H4 (cell line): ENCODE measurements at places on chromosomes 1 and 21. TPM values are rescaled to one million over a fixed set of nuclear protein-coding genes. Genes with fewer than 3 reads are reported as not detected.

- no peak for DNase-seq
These were observed 75.0 kb downstream of the PBX1 start for GRCh38 chr1:164633997-164634396.

Gene S100A16
- 25.1 and 35.9 TPM in 2 replicates for total RNA-seq

Gene CFAP74
- not detected in 2 replicates for total RNA-seq

DNA sequence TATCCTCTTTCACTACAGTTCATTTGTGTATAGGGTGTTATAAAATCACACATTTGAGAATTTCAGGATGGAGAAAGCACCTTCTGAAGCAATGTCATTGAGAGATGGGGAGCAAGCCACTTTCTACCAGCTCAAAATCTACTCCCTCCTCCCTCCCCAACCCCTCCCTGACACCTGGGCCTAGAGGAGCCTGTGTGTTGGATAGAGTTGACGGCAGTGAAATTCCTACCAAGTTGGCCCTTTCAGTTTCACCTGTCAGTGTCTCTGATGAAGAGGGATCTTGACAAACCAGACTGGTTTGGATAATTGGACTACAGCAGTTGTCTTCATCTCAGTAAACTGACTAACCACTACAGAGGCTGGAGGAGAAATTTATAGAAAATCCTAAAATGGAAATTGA, 125.0 kb upstream of the HOOK1 start:
- no peak for DNase-seq

Gene VCAM1
- 38.4 and 54.9 TPM in 2 replicates for total RNA-seq

- no peak for DNase-seq
These were observed 9.4 kb downstream of the DONSON start for GRCh38 chr21:33578959-33579542.

Gene SLAMF7
- 1.8 and 2.5 TPM in 2 replicates for total RNA-seq

Gene ZBTB17
- 17.5 and 30.5 TPM in 2 replicates for total RNA-seq

DNA sequence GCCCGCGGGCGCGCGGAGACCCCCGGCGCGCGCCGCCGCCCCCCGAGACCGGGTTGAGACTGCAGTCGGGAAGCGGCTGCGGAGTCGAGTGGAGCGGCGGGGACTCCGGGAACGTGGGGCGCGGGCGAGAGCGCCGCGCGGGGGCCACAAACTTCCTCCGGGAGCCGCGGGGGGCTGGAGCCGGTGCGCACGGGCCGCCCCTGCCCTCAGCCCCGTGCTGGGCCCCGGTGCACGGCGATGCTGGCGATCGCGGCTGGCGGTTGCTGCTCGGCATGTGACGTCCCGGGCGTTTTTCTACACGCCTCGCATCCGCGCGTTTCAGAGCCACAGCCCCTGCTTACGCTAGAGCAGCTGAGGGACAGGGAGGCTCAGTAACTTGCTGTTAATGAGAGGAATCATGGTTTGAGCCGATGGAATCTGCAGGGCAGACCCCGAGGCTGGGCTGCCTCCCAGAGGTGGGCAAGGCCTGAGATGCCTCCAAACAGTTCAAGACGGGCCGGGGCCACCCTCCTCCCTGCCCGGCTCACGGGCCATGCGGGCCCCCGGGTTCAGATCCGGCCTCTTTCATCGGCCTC, 520 bp downstream of the TMEM201 start:
- no peak for DNase-seq

- no peak for DNase-seq
These were observed 14.8 kb upstream of the BTG2 start for GRCh38 chr1:203290261-203291089.

Gene CACNA1S
- total RNA-seq = not detected in 2 replicates

DNA sequence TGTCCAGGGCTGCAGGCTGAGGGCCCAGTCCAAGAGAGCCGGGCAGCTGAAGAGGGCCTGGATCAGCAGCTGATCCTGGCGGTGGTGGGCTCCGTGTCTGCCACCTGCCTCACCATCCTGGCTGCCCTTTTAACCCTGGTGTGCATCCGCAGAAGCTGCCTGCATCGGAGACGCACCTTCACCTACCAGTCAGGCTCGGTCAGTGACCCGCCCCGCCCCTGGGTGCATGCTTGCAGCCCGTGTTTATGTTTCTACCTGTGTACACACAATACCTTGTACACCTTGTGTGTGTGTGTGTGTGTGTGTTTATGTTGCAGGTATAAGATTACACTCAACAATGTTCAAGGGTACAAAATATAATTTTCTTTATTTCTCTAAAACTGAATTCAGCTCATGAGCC, 13.0 kb downstream of the TIE1 start:
- no peak for DNase-seq

Gene CLCA4
- total RNA-seq = not detected in 2 replicates

GRCh38 chr21:28632755-28633408, 359.8 kb downstream of the LTN1 start:
- DNase-seq = no peak

- peak; percentile 85 for DNase-seq
These were observed 4.1 kb downstream of the PYCR2 start for GRCh38 chr1:225919906-225920305.

- DNase-seq = no peak
These were observed 145.0 kb downstream of the DHRS3 start for GRCh38 chr1:12472798-12473551.

DNA sequence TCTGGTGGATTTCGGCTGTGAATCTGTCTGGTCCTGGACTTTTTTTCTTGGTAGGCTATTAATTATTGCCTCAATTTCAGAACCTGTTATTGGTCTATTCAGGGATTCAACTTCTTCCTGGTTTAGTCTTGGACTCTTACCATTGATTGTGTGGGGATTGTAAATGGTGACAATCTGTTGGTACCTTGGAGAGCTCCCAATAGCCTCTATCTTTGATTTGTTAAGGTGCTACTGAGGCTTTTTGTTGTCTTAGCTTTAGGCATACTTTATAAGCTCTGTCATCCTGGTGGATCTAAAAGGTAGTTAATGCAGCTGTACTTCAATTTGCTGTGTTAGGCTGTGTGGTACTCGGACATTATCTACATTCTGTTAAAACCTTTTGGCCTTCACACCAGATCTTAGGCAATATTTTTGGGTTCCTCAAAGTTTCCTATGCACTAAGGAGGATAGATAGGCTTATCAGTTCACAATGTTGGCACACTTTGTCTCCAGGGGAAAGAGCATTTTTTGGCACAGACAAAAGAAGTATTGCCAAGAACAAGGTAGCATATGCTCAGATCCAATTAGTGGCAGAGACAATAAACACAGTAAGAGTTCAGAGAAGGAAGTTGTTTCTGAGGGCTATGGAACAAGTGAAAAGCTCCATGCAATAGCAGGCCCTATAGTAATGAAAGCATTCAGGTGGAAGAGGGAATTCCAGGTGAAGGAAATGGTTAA, 230.4 kb downstream of the PDE4B start:
- no peak for DNase-seq

DNA sequence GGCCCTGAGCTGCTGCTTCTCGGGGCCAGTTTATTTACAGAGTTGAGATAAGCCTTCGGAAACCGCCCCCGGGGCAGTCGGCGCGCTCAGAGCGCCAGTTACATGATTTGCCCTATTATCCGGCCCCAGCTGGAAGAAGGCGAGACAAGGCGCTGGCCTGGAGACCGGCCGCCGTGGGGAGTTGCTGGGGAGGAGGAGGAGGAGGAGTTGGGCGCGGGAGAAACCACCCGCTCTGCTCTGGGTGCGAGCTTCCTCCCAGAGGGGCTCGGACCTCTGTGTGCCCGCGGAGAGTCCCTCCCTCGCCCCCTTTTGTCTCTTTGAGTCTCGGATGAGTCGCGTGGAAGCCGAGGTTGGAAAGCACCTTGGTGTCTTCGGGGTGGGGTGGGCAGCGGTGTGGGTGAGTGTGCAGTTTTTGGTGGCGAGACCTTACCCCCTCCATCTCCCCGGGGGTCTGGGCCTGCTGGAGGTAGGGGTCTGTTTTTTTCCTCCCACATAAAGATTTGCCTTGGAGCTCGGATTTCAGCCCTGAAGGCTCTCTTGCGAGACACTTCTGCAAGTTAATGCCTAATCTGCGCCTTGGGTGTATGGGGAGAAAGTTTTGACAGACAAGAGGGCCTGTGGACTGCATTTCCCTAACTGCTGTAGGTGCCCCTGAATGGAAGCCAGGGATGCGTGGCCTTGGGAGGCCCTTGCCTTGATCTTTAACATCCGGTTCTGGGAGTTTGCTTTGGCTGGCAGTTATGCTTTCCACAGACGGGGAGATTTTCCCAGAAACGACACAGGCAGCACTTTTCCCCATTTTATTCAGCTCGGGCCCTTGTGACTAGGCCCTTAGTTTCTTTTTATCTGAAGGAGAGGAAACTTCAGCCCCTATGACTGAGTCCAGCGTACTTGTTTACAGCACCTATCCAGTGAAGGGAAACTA, 80.0 kb downstream of the NDUFS5 start:
- no peak for DNase-seq

Gene C1orf53
- total RNA-seq = 3.3 and 8.6 TPM in 2 replicates

GRCh38 chr1:86795316-86795715, 90.9 kb downstream of the SH3GLB1 start:
- DNase-seq = no peak

Gene BECN2
- total RNA-seq = not detected in 2 replicates

- DNase-seq = no peak
These were observed 14.7 kb upstream of the IL24 start for GRCh38 chr1:206882555-206882954.

Gene RNU1-3
- not detected in 2 replicates for total RNA-seq

Gene CCDC181
- 1.1 and 1.7 TPM in 2 replicates for total RNA-seq

GRCh38 chr1:3065797-3066196, 3.2 kb upstream of the PRDM16 start:
- no peak for DNase-seq

Gene SERPINC1
- not detected in 2 replicates for total RNA-seq

- peak; percentile 68 for DNase-seq
These were observed 125.1 kb upstream of the IPO9 start for GRCh38 chr1:201703621-201704438.

- DNase-seq = no peak
These were observed 121.0 kb upstream of the IRF2BP2 start for GRCh38 chr1:234730770-234731568.

DNA sequence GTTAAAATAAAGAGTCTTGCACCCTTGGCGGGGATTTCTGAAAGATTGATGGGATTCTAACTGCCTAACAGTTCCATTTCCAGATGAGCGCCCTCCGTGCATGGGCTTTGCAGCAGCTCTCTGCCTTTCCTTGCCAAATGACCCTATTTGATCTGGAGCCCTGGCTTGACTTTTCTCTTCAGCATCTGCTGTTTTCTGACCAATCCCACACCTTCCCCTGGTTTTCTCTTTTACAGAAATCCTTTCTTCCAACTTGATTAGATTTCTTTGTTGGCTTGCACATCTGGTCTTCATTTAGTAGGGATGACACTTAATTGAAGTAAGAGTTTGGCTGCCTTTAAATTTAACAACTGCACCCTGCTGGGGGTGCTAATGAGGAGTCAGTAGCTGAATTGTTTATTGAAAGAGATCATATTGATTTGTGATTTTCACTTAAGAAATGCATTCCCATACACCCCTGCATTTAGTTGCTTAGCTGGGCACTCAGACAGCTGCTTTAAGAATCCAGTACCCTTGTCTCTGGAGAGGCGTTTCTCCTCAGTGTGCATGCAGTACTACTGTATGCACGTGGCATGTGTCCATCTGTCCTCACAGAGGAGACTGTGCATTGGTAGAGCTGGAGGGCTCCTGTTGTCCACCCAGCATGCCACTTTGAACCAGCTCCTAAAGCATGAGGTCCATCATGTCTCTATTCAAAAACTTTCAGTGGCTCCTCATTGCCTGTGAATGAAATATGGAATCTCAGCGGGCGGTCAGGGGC, 99.7 kb downstream of the NOS1AP start:
- DNase-seq = no peak

- peak; percentile 46 for DNase-seq
These were observed 28.5 kb upstream of the CASZ1 start for GRCh38 chr1:10824821-10825540.

DNA sequence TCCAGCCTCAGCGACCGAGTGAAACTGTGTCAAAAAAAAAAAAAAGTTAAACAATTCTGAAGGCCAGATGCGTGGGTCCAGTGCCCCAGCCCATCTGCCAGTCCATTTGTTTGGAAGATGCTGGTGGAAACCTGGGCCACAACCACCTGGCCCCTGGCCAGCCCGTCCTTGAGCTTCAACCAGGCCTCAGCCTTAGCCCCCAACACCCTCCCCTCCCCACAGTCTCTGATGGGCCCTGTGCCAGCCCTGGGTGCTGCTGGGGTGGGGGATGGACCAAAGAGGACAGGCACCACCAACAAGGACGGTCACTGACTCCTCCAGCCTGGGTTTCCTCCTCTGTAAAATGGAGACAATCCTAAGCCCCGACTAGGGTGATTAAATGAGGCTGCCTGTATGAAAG, 19.6 kb upstream of the PLEKHG5 start:
- no peak for DNase-seq

- DNase-seq = no peak
These were observed 49.9 kb downstream of the WNT9A start for GRCh38 chr1:227897704-227898438.

DNA sequence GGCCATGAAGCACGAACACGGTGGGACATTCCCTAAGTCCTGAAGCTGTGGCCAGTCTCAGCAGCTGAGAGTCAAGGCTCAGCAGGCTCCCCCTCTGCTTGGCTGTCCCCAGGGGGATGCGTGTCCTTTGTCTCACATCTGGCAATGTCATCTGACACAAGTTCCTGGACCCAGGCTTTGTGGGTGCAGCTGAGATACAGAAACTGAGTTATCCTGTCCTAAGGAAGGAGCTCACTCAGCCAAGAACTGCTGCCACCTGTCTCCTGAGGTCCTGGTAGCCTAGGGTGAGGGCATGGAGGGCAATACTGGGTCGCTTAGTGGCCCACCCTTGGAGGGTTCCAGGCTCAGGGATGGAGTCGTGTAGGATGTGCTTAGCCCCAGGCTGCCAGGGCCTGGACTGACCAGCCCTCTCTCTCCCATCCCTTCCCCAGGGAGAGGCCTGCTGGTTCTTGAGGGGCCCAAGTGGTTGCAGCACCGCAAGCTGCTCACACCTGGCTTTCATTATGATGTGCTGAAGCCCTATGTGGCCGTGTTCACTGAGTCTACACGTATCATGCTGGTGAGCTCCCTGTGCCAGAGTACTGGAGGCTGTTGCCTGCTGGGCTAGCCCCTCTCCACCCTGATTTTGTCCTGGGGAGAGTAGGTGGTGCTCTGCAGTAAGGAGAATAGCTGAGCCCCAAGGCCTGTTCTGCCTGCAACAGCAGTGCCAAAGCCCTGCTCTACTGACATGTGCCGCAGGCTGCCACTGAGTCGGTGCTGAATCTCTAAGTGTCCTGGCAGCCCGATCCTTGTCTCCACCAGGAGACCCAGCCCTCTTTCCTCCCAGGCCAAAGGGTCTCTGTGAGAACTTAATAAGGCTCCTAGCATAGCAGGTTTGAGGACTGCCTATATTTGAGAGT, 13.5 kb downstream of the CYP4B1 start:
- DNase-seq = no peak

GRCh38 chr1:246151796-246152434, 355.2 kb downstream of the SMYD3 start:
- no peak for DNase-seq

Gene PRRC2C
- total RNA-seq = 32.5 and 37.8 TPM in 2 replicates

Gene NES
- 0.41 and 0.48 TPM in 2 replicates for total RNA-seq

Gene PLA2G2D
- not detected in 2 replicates for total RNA-seq
